ENCODE measurements at places on chromosomes 13 and 19.

DNA sequence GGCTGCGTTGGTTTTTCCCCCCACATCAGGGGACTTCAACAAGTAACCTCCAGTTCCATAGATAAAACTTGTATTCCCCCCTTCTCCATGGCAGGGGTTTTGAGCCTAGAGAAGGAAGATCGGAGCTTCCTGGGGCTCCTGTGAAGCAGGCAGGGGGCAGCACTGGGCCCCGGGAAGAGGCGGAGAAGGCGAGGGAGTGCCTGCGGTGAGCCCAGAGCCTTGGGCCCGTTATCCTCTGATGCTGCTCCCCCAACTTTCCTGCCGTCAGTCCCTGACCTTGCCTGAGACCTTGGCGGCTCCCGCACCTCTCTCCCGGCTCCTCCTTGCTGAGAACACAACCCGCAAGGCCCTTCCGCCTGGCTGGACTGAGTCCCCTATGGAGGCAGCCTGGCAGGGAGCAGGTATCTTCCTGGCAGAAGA, 2.5 kb downstream of the LIPE start:
- DNase-seq, result no peak

GRCh38 chr13:112708560-112709240, 18.9 kb downstream of the ATP11A start:
- no peak for DNase-seq

DNA sequence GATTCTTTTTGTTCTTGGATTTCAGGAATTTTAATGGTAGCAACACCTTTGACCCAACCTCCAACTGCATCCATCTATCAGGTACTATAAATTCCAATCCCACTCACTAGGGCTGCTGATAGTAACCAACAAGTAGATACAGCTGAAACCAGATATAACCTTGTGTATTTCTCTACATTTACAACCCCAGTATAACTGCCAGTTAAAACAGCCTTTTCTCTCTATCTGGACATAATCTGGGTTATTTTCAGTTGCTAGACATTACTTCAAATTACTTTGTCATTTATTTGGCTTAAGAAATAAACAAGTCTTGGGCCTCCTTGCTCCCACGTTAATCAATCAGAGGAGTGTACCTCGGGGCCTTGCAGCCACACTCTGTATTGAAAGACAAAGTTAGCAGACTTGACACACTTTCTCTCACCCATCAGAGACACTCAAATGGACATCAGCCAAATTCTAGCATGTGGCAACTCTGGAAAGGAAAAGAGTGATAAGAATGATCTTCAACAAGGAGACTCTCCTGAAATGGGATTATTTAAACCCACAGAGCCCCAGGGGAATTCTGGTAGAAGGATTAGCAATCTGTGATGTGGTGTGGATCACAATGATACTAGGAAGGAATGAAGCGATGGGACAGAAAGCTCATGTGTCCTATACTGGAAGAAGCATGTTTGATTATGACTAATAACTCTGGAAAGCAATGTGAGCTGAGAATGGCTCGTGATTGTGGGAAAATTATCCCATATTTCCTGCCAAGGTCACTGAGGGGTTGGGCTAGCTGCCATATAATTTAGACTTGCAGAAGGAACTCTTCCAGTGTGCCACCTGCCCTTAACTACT, 157.5 kb downstream of the FLT1 start:
- DNase-seq, result no peak

- no peak for DNase-seq
These were observed 136.4 kb downstream of the ABCC4 start for GRCh38 chr13:95164830-95165229.

DNA sequence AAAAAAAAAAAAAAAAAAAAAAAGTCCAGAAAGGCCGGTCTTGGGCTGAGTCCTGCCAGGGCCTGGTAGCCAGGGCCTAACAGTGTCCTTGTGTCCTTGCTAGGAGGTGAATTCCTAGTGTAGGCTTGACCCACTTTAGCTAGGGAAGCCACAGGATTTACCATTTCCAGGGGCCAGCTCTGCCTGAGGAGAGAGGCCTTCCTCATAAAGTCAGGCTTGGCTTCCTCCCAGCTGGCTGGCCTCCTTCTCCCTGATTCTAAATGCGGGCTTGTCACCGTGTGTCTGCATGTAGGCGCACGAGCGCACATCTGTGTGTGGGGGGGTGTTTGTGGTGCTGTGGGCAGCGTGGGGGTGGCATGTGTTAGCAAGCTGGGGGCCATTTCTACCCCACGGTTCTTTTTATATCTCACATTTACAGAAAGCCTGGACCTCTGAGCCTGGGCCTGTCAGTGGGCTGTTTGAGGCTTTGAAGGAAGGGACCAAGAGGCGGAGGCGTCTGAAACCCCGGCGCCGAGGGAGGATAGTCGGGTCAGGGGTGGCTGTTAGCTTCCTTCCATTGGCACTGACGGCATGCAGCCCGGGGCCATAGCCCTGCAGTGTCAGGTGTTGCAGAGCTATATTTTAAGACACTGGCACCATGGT, 31.7 kb downstream of the IER2 start:
- peak; percentile 52 for DNase-seq

DNA sequence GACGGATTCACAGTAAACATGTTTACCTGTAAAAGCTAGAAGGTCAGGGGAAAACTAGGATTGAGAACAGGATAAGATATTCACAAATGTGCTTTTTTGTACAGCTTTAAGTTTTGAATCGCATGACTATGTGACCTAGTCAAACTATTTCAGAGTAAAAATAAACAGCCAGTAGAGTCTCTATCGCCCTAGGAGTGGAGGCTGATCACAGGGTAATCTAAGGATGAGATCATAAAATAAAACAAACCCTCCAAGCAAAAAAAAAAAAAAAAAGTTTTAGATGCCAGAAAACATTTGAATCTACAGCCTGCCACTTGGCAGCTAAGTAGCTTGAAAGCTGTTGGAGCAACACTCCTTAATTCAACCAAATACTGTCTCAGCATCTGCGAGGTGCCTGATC, 26.8 kb downstream of the ZNF350 start:
- DNase-seq, result no peak

- DNase-seq, result no peak
These were observed 35.3 kb downstream of the CCL25 start for GRCh38 chr19:8087876-8088275.

DNA sequence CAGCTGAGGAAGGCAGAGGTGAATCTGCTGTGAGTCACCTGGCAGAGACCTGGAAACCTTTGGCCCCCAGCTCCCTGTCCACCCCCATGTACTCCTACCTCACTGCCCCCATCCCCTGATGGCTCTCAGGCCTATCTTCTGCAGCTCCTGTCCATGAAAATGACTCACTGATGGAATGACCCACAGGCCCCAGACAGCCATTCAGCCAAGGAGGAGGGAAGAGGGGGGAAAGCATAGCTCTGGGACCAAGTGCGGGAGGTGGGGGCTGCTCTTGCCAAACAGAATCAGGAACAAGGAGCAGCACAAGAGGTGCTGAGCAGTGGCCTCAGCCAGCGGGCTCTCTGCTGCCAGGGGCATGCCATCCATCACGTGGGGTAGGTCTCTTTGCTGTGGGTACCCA, 111.4 kb upstream of the C1QTNF9B start:
- DNase-seq, result no peak

- DNase-seq, result no peak
These were observed 5.5 kb upstream of the CCNE1 start for GRCh38 chr19:29806098-29806866.

All from CD4-positive, alpha-beta T cell treated with Interleukin-17A for 1 hour (primary cell).